ENCODE measurements at places on chromosomes 3 and 15.

- DNase-seq = no peak
These were observed 313.2 kb upstream of the MME start for GRCh38 chr3:154766765-154767503.

GRCh38 chr3:39423436-39423970 lies 17.0 kb downstream of the RPSA start:
- DNase-seq = no peak

DNA sequence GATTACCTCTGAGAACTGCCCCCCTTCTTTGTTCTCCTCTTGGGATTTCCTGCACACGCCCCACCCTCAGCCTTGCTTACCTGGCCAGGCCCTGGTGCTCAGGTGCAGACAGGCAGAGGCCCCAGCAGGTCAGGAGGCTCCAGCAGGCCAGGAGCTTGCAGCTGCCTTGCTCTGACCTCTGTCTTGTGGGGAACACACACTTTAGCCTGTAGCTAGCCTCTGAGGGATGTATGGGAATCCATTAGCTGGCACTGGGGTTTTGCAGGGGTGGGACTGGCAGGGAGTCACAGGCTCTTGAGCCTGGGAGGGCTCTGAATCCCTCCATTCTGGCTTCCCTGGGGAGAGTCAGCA lies 2.7 kb downstream of the SMAD6 start:
- no peak for DNase-seq

DNA sequence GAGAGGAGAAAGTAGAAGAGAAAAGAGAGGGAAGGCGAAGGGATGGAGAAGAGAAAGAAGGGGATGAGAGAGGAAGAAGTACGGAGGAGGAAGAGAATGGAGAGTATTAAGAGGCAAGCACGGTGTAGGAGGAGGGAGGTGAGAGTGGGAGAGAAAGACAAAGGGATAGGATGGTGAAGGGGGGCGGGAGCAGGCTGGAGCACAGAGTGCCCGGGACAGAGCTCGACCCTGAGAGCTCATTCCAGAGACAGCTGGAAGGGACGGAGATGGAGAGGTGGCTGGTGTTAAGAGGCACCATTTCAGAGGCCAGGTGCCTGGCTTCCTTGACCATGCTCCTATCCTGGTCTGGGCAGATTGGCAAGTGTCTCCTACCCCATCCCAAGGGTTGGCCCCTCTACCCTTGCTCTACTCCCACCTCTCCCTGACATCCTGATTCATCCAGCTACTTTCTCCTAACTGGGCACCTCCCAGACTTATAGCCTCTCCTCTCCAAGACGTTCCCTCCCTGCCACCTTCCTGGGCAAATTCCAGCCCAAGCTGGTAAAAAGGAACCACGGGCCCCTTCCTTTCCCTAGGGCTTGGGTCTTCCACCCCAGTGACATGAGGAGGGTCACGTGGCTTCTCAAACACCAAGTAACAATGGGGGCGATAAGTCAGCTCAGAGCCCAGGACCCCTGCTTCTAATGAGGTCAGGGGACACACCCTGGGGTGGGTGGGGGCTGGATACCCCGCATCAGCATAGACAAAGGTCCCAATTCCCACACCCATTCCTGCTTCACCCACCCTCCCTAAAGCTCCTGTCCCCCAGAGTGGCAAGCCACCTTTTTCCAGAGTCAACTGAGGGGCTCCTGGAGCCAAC lies 1.1 kb downstream of the CLCN2 start:
- no peak for DNase-seq

DNA sequence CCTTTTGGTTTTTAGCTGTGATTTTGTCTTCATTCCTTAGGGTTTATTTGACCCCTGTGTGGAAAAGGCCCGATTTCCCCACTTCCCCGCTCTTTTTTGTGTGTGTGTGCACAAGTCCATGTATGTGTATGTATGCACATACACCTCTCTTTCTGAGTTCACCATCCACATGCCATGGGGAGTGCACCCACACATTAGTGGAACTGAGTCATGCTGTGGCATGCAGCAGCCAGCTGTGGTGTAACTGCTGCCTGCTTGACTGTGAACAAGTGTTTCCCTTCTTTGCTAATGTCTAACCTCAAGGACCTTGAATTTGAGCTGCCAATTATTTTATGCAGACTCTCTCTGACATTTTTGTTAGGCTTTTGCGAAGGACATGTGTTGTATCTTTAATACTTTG lies 434.9 kb upstream of the TPM1 start:
- no peak for DNase-seq

- DNase-seq = no peak
These were observed 28.6 kb downstream of the CACNA2D3 start for GRCh38 chr3:54150864-54151467.

DNA sequence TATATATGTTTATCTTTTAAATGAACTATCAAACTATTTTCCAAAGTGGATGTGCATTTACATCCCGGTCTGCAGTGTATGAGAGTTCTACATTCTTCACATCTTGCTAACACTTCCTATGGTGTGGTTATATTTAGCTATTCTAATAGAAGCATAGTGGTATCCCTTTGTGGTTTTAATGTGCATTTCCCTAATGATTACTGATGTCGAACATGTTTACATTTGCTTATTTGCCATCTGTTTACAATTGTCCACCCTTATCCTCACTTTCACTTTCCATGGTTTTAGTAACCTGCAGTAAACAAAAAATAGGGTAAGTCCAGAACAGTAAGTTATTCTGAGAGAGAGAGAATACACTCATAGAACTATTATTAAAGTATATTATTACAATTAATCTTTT lies 360.5 kb upstream of the NAALADL2 start:
- no peak for DNase-seq

GRCh38 chr15:68195336-68196112 lies 9.6 kb downstream of the CALML4 start:
- DNase-seq = no peak

DNA sequence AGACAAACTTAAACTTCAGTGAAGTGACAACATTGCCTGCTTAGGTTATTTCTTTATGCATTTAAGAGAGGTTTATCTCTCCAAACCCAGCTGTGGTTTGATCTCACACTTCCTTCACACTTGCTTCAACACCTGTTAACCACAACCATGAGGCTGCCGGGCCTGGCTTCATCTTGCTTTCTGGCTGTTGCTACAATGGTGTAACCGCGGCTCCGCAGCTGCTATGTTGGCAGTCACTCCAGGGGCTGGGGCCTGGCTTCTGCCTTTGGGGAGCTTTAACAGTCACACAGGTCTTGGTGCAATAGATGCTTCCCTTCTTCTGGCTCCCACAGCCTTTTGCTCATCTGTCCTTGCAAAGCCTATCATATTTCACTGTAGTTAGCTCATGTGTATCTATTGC lies 72.9 kb upstream of the MNS1 start:
- peak; percentile 58 for DNase-seq

- no peak for DNase-seq
These were observed 415.7 kb upstream of the ROBO2 start for GRCh38 chr3:76624164-76624563.

GRCh38 chr3:100606894-100607512 lies 2.4 kb upstream of the ADGRG7 start:
- DNase-seq = no peak

- no peak for DNase-seq
These were observed 135.6 kb downstream of the ADAMTS9 start for GRCh38 chr3:64552160-64552559.

GRCh38 chr3:85783291-85783690 lies 824.5 kb downstream of the CADM2 start:
- no peak for DNase-seq

DNA sequence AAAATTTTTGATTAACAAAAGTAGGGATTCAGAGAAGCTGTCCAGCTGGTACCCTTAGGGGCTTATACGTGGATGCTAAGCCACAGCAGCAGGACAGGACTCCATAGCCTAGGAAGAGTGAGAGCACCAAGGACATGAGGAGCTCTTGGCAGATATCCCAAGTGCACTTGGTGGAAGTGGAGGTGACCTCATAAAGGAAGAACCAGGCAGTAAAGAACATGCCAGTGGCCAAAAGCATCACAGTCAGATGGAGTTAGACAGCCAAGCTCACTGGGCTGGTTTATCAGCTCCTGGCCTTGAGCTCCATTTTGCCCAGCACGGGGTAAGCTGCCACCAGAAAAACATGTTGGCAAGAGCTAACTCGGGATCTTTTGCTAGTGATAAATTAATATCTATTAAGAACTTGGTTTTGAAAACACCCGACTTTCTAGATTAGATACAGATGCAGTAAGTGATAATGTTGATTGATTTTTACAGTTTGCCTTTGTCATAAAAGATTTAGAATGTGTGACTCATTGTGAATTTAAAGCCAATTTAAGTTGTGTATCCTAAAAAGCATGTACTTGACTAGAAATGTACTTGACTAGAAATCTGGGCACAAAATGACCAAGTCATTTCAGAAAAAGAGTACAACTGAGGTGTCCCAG lies 108.0 kb downstream of the CMSS1 start:
- DNase-seq = no peak

DNA sequence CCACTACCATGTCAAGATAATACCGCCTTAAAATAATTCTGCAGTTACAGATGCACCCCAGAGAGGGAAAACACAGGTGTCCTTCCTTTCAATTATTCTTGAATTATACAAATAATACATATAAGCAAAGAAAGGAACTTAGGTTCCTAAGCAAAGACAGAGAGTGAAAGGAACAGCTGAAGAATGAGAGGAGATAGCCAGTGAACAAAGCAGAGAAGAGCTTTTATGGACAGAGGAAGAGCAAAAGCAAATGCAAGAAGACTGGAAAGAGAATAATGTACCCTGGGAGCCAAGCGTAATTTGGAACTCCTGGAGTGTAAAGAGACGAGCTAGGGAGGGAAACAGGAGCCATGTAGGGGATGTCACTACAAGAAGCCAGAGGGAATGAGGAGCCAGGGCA lies 21.7 kb downstream of the GPR176 start:
- DNase-seq = no peak

- DNase-seq = no peak
These were observed 254.1 kb upstream of the ZNF717 start for GRCh38 chr3:76039431-76039830.

GRCh38 chr3:58157700-58158099 lies 53.1 kb downstream of the DNASE1L3 start:
- no peak for DNase-seq

DNA sequence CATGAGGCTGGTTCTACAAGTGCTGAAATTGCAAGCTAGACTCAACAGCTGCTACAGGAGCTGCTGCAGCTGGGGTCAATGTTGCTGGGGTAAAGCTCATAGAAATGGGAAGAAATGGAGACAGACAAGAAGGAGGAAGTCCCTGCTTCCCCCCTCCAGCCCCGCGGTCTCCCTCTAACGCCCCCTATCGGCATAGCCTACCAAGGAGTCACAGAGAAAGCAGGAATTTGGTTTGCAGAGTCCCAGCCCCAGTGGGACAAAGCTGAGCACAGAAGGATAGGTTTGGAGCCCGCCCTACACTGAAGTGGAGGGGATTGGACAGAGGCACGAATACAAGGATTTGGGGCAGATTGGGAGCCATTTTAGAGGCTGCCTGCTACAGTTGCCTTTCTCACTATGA lies 176.9 kb upstream of the ANKRD28 start:
- DNase-seq = no peak

DNA sequence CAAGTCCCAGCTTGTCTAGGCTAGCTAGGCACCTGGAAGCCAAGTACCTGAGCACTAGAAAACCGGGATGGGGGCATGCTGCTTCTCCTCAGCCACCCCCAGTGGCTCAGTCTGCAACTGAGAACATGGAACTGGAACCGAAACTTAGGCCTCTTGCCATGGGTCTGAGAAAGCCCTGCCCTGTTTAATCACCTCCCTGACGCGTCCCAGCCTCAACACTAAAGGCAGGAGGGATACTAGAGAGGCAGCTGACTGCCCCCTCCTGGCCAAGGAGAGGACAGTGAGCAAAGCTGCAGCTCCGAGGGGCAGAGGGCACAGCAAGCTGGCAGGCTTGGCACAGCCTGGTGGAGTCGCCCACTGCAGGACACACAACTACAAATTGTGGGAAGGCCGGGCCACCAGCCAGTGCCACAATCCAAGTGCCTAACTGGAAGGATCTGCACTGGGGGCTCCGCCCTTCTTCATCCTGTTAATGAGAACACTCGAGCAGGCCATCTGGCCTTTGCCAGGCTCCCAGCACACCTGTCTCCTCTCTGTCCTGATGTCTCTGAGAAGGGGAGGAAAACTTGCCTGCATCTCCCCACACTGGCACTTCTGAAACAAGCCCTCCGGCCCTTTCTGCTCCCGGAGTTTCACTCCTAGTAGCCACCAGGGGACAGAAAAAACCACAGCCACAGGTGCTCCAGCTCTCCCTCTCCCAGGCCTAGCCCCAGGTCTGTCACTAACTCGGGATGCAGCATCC lies 53.7 kb downstream of the BDH1 start:
- no peak for DNase-seq

GRCh38 chr3:189101594-189101993 lies 70.2 kb upstream of the TPRG1 start:
- no peak for DNase-seq

DNA sequence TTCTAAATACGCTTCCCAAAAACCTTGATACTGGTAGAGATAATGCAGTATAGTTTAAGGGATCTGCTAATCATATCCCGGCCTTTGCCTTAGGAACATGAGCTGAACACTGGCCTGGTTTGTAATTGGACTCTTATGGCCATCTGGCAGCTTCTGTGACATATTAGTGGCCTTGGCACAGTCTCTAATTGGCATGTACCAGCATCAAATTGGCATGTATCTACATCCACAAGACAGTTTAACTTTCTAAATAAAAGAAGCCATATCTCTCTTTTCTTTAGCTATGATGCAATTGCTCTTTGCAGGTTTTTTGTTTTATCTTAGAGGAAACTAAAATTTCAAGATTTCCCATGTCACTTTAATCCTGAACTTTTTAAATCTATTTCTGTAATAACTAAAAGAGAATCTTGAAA lies 44.6 kb upstream of the FILIP1L start:
- peak; percentile 61 for DNase-seq

GRCh38 chr3:50639055-50639494 lies 22.1 kb downstream of the MAPKAPK3 start:
- no peak for DNase-seq

- no peak for DNase-seq
These were observed 74.3 kb upstream of the SLCO2A1 start for GRCh38 chr3:134104031-134104430.

DNA sequence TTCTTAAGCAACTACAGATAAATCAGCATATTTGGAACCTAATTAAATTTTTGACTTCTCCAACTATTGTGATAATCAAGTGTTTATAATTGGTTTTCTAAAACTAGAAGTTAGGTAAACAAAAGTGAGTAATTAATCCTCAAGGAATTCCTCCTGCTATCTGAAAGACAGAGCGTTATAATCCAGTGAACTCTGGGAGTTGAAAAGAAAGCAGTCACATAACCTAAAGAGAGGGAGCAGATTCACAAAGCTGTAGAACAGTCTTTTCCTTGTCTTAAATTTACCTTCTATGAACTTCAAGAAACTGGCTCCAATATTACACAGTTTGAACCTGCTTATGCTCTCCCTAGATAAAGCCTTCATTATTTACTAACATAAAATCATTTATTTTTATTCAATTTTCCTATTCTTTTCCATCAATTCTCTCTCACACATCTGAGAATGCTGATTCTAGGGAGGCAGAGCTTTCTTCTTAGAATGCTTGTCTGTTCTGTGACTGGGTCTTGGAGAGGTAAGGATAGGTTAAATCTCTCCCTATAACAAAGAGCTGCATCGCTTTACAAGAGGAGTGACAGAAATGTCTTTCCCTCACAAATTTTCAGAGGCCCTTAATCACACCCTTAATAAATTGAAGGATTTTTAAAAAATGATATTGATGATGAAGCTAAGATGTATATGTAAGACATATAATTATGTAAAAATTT lies 132.8 kb downstream of the TUSC7 start:
- no peak for DNase-seq

GRCh38 chr3:32175607-32176197 lies 62.8 kb upstream of the CMTM8 start:
- DNase-seq = no peak
